CD4-positive, alpha-beta T cell treated with Interleukin-17A for 1 hour (primary cell): ENCODE measurements at places on chromosomes 1 and 21.

GRCh38 chr1:107499139-107499744 is 358.4 kb downstream of the NTNG1 start:
- no peak for DNase-seq

DNA sequence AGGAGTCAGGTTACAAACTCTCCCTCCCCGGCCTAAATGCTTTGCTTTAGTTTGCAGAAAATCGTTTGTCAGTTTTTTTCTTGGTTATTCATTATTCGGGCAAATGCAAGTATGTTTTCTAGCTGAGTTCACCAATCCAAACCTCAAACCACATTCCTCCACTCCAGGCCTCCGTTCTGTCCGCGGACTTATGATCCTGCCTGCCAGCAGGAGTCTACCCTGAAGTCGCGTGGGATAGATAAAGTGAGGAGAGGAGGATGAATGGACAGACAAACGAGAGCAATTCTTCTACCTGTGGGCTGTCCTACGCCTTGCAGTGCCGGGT is 1.3 kb downstream of the ADAMTS1 start:
- DNase-seq: no peak

DNA sequence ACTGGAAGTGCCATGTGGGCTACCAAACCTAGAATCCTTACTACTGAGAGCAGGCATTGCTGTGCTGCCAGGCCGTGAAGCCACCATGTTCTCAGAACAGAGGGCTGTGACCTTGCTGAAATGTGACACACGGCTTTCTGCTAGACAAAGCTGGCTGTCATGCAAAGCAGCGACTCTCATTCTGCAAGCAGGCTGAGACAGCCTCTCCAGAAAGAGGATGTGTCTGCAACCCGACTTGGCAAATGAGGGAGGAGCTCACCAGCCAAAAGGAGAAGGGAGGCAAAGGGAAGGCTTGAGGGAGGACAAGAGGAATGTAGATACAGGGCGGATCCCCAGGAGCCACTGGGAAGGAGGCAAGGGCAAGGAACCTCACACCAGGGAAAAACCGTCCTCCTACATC is 85.7 kb upstream of the KRTAP19-8 start:
- no peak for DNase-seq

DNA sequence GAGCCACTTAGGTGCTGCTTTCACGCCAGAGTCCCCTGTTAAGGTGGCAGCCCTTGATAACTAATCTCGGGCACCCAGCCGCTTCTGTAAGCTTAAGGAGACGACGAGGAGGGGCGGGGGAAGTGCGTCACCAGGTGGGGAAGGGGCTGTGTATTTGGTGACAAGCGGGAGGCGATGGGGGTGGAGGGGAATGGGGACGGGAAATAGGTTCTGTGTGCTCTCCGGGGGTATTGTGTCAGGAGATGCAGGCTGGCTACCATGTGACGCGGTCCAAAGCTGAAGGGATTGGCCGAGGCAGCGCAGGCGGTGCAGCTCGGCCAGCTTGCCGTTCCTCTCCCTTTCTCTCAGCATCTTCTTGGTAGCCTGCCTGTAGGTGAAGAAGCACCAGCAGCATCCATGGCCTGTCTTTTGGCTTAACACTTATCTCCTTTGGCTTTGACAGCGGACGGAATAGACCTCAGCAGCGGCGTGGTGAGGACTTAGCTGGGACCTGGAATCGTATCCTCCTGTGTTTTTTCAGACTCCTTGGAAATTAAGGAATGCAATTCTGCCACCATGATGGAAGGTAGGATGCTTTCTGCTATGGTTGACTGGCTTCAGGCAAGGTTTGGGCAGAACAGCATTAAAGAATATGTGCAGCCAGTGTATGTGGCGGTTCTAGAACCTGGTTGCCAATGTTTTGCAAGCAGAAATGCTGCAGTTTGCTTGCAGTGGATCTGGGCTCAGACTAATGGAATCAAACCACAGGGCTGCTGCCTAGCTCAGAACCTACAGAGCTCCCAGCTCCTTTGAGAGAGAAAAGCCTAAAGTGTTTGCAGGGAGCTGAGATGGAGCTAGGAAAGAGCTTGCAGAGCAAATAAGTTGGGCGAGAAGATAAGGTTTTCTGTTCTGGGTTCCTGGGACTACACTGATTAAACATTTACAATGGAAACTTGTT is at the start of gene SGIP1:
Gene SGIP1 (plus strand): TSS at position 350 of the 937 bp plus-strand sequence. CDS start 206 bp downstream, at position 556.
- no peak for DNase-seq

- no peak for DNase-seq
Observed at GRCh38 chr21:44614961-44615391, 3.1 kb downstream of the KRTAP10-8 start.

DNA sequence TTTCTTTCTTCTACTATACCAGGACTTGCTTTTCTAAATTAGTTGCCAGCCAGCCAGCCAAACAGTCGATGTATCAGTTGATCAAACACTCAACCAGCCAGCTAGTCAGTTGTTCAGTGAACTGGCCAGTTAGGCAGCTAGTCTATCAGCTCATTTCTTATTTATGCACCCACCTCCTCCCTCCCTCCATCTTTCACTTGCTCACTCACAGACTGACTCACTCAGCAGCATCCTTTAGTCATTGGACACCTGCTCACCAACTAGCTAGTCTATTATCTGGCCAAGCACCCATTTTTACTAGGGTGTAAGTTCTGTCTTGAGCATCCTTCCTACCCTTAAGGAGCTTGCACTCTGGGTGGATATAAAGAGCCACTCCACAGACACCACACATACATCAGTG is 5.9 kb upstream of the SPRR4 start:
- no peak for DNase-seq
